ENCODE measurements at places on chromosomes 2 and 18.
A peak's percentile ranks its signal among the peaks of the same experiment; 100 is the strongest.

- no peak for DNase-seq
Measured at GRCh38 chr2:204010628-204011560, 74.3 kb downstream of the ICOS start.

- DNase-seq, result no peak
Measured at GRCh38 chr2:36973320-36973719, 7.0 kb upstream of the STRN start.

DNA sequence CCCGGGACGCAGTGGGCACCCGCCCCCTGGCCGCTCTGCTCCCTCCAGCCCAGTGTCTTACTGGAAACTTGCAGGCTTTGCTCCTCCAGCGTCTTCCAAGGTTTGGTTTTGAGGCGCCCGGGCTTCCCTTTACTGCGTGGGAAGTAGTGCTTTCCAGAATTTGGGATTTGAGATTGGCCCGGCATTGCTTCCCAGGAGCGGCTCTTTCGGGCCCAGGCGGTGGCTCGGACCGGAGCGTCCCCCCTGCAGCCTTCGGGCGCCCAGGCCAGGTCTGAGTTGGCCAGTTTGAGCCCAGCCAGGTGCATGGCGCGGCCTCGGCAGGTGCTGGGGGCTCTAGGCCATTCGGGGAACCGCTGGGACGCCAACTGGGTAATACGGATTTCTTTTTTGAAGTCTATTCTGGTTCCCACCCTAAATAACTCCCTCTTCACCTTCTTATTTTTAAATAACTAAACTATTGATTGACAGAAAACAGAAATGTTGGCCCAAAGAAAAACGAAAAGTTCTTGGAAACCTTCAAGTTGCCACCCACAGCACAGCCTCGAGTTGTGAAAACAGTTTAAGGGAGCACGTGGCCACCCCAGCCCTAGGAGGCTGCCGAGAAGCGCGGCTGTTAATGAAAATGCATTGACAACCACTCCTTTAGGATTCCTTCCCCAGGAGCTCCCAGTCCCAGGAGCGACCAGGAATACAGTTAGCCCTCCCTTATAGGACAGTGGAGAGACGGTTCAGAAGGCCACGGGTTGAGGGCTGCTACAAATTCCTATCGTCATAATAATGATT, 766 bp downstream of the SNTG2 start:
- DNase-seq, result no peak

- DNase-seq, result no peak
Measured at GRCh38 chr18:2410688-2411087, 160.6 kb downstream of the METTL4 start.

GRCh38 chr2:222992137-222992536, 59.9 kb upstream of the KCNE4 start:
- no peak for DNase-seq

- DNase-seq, result no peak
Measured at GRCh38 chr2:160505256-160505655, 11.6 kb upstream of the RBMS1 start.

DNA sequence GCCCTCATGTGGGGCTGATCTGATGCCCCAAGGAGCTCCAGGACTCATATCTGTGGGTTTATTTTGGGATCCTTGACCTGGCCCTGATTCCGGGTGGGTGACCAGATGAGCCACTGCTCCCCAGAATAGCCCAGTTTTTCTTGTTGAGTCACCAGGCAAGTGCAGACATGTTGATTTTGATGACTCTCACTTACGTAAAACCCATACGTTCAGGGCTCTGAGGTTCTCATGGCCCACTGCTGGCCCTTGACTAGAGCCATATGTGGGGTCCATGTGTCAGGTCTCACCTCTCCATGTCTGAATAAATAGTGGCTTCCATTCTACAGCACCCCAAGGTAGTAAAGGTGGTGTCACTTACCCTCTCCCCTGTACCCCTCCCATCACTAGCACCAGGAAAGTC, 41.9 kb downstream of the CDC42EP3 start:
- no peak for DNase-seq

- no peak for DNase-seq
Measured at GRCh38 chr2:140526575-140526974, 1604.2 kb downstream of the LRP1B start.

- peak; percentile 65 for DNase-seq
Measured at GRCh38 chr2:215161301-215161829, 22.9 kb upstream of the ABCA12 start.

DNA sequence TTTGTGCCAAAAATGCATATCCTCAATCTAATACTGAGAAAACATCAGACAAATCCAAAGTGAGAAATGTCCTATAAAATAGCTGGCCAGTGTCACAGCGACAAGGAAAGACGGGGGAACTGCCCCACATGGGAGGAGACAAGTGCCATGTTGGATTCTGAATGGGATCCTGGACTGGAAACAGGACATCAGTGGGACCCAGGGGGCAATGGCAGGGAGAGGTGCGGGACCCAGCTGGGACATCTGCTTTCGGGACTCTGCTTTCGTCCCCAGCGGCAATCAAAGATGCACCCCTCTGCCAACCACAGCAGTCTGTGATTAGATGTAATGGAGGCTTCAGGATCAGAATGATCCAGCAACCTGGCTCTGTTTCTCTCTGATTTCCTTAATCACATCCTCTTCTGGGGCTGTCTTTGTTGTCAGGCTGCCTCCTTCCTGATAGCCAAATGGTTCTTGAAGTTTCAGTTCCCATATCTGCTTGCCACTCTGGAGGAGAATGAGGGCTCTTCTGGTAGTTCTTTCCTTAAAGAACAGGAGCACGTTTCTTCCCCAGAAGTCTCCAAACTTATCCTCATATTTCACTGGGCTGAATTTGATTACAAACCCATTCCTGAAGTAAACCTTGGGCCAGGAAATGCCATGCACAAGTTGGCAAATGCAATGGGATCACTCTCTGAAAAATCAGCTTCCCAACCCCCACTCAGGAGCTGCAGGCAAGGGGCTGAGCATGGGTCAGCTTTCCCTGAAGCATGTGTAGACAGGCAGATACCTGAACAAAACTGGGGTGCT, 13.6 kb upstream of the PROC start:
- DNase-seq, result no peak

DNA sequence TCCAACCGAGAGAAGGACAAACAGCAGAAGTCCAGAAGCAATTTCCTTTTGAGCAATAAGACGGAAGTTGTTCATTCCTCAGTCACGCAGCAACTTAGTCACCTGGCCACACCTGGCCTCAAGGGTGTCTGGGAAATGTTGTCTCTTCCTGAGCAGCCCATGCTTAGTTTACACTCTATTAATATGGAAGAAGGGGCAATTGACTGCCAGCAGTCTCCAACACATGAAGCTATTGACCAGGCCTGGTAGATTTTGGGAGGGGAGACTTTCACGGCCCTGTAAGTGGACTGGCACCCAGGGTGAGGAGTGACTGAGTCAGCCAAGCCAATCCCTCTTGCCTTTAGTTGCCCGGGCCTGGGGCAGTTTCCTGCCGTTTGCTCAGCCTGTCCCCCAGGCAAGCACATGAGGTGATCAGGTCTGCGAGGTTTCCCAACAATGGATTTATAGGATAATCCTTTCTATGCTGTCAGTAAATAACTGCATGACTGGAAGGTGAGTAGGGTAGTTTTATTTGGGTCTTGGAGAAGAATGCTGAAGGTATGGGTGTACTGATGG, 43.8 kb upstream of the PPP4R1 start:
- DNase-seq, result no peak

GRCh38 chr18:3115447-3116030, 102.6 kb upstream of the LPIN2 start:
- no peak for DNase-seq

- DNase-seq, result no peak
Measured at GRCh38 chr2:188272121-188272520, 19.6 kb upstream of the GULP1 start.

All from NCI-H526 (cell line).